ENCODE measurements at places on chromosomes 5 and 9.

- no peak for DNase-seq
Measured at GRCh38 chr5:64767959-64768357, 533 bp downstream of the SREK1IP1 start.

DNA sequence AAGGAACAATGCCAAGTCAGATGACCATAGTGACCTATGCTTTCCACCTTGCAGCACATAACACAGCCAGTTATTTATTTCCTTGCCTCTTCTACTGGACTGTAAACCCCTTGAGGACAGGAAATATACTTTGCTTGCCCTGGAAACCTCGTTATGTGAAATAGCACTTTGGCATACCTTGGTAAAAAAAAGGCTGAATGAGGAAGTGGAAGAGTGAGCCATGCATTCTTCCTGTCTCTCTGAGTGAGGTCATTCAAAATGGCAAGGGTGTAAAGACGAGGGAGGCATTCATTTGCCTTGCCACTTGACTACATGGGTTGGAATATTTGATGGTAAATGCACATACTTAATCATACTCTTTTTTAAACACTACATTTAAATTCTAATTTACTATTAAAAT, 42.8 kb upstream of the SVEP1 start:
- DNase-seq: no peak

DNA sequence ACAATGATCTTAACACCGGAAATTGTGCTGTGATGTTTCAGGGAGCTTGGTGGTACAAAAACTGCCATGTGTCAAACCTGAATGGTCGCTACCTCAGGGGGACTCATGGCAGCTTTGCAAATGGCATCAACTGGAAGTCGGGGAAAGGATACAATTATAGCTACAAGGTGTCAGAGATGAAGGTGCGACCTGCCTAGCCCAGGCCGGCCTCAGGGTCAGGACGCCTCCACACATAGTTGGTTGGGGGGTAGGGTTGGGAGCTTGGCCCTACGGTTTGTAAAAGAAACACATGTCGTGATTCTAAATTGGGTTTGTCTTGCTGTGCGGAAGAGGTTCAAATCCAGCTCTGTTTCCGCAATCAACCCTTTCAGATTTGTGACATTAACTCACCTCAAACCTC, 6.6 kb downstream of the FCN2 start:
- DNase-seq: no peak

DNA sequence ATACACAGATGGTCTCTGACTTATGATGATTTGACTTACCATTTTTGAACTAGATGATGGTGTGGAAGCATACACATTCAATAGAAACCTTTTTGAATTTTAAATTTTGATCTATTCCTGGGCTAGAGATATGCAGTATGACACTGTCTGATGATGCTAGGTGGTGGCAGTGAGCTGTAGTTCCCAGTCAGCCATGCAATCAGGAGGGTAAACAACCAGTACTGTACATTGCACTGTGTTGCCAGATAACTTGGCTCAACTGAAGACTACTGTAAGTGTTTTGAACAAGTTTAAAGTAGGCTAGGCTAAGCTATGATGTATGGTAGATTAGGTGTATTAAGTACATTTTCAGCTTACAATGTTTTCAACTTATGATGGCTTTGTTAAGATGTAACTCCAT, 859.1 kb upstream of the ARRDC3 start:
- no peak for DNase-seq

GRCh38 chr9:137626464-137626863, 7.7 kb downstream of the EHMT1 start:
- DNase-seq: no peak

GRCh38 chr9:90778746-90779145, 22.9 kb upstream of the SYK start:
- DNase-seq: no peak

DNA sequence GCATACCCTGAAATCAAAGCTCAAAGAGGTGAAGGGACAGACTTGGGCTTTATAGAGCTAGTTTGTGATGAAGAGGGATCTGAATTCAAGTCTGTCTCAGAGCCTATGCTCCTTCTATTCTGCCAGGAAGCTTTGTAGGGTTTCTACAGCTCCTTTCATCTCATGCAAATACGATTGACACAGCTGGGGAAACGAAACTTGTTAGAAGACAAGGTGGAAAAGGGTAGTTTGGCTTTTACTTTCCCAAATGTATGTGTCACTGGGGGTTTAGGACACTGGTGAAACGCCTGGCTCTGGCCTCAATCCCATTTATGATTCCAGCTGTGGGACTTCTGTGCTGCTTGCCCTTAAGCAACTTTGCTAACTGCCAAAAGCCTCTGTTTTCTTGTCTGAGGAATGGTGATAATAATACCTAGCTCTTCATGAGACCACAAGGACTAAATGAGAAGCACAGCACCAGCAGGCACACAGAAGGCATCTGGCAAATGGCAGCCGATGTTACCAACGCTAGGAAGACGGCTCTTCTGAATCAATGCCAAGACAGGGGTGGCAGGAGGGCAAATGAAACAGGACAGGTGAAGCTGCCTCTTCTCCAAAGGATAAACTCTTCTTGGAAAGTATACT, 70.3 kb upstream of the EQTN start:
- DNase-seq: no peak

DNA sequence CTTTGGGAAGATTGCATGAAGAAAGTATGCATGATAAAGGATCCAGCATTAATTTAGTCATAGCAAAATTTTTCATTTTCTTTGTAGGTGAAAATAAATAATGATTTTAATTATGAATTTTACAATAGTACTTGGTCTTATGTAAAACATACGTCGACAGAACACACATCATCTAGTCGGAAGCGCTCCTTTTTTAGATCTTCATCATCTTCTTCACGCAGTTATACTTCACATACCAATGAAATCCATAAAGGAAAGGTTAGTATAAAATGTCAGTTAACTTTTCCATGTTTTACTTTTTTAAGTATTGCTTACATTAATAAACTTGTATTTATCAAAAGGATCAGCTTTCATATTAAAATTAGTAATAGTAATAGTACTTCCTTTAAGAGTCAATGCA, 35.8 kb downstream of the C7 start:
- DNase-seq: no peak

DNA sequence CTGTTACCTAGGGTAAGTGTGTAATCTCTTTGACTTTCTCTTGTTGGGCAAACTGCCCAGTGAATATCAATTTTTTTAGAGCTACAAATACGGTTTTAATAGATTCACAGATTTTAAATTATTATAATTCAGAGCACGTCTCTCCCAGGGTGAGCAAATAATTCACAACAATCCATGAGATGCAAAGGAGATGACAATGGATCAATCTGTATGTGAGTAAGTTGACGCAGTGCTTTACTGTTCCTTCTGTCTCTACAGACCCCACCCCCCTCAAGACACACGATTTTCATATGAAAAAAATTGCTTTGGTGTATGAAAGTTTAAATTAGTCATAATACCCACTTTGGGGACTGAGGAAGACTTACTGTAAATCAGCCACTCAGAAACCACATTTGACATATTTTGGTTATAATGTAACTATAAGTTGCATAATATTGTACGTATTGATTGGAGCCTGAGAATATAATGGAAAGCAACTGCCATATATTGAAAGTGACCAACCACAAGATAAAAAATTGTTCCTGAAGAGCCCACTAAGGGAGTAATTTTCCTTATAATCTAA, 201.7 kb downstream of the BNC2 start:
- DNase-seq: no peak

- DNase-seq: no peak
Measured at GRCh38 chr9:78030553-78031443, 813 bp downstream of the GNAQ start.

DNA sequence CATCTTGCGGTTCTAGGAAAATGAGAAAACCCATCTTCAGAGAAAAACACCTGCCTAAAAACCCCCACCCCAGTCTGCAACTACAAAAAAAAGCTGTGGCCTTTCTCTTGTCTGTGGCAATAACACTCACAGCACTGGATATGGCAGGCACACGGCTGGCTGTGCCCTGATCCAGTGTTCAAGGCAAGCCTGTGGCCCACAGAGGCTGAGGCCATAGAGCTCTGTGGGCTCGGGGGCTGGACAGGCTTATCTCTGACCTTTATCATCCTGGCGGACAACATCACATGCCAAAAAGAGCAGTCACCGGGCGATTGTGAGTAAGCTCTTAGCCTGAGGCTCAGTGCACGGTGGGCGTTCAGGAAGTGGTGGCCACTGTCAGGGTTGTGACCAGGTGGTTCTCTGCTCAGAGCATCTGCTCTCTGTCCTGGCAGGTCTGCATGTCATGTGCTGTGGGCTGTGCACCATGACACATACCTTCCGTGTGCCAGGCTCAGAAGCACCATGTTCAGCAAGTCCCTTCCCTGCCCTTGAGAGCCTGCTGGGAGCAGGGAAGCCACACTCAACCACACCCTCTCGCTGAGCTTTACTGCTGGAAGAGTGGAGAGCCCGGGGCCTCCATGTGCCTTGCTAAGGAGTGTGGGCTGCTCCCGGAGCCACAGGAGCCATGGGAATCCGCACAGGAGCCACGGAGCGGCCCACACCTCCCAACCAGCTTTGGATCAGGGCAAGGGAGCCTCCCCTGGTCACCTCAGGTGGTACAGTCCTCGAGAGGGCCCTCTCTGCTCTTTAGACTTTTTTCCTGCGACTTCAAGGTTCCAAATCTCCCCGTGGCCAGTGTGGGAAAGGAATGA, 34.6 kb upstream of the WDR38 start:
- peak; percentile 95 for DNase-seq

DNA sequence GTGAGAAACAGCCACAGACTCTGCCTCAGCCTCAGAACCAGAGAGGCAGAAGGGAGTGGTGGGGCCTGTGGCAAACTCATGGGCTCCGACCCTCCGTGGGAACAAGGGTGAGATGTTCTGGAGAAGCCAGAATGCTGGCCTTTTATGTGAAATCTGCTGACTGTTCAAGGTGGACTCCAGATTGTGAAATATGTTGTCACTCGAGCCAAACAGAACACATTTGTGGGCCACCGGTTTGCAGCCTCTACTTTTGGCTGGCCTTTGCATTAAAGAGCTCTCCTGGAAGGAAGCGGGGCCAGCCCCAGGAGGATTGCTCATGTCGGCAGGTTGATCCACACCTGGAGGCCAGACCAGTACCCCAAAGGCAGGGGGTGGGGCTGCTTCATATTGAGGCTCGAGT, 62.4 kb downstream of the ERGIC1 start:
- no peak for DNase-seq

DNA sequence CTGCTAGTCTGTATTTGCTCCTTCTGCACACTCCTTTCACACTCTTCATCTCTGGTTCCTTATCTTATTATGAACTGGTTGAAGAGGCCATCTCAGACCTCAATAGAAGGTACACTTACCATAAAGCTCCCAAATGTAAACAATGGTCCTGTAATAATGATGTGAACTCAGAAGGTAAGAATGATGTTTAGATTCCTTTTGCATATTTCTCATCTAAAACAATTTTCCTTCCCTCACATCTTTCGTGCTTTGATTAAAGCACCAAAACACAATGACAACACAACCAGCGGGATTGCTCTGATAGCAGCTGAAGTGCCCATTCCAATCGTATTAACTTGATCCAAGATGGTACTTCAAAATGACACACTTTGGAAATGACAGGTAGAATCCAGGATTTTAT, 34.3 kb downstream of the NFIB start:
- no peak for DNase-seq

GRCh38 chr5:10828241-10828640, 67.2 kb upstream of the DAP start:
- no peak for DNase-seq

- no peak for DNase-seq
Measured at GRCh38 chr9:9337129-9337528, 1275.7 kb downstream of the PTPRD start.

- DNase-seq: no peak
Measured at GRCh38 chr5:130526708-130527107, 622.4 kb downstream of the CHSY3 start.

DNA sequence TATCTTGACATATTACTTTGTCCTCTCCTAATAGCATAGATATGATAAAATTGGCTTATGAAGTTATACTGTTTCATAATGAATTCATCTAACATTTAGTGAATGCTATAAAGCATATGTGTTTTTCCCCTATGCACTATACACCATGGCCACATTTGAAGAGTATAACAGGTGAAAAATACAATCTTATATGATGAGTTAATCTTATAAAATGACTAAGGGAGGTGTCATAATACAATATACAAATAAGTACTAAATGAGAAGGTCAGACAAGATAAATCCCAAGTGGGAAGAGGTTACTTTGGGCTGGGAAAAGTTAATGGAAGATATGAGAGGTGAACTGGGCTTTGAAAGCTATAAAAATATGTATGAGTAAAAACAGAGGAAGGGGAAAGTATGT, 174.4 kb downstream of the PCSK1 start:
- no peak for DNase-seq

DNA sequence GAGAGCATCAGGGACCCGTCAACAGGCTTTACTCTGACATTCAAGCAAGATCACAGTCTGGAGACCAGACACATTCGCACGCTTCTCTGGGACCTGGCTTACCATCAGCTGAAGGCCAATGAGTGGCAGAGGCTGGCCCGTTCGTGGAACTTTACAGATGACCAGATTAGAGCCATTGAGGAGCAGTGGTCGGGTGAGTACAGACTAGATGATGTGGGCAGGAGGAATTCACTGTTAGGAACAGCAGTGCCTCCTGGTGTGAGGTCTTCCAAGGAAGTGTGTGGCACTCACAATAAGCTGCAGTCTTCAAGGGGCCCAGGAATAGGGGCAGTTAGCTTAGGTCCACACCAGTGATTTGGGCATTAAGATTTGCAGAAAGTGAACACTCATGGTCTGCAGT, 50.4 kb downstream of the POC5 start:
- no peak for DNase-seq

DNA sequence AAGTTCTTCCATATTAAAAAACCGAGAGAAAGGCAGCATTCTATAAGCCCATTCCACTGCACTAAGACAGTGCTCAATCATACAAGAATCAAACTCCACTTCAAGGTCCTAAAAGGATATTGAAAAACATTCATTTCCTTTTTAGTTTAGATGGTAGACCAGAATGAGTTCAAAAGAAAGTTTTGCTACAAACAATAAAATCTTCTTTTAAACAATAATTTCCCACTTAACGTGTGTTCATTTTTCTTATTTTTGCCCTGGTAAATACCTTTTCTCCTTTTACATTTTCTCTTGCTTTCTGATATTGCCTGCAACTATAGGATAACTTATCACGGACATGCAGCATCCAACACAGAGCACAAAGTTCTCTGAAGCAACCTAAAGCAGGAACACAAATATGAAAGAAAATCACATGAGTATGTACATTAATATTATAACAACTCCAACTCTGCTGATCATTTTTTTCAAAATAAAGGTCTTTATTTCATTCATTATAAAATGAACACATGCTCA, 61.7 kb downstream of the CPLANE1 start:
- no peak for DNase-seq

DNA sequence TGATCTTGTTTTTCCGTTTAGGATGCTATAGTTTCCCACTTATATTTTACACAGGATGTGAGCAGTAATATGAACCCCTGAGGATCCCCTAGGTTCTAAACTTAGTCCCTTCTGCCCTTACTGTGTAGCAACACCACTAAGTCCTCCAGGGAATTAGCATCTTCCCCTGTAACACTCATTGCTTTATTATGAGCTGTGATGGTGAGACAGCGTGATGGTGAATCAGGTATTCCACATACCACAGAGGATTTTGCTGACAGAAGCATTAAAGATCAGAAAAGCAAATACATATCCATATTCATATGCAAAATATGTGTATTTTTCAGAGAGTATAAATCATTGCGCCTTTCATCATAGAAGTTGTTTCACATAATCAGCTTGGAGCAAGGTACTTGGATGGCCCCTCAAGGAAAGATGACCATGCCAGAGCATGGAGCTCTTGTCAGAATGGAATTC, 317.0 kb downstream of the ICE1 start:
- DNase-seq: no peak

- DNase-seq: no peak
Measured at GRCh38 chr9:76417394-76417793, 23.2 kb upstream of the RFK start.

GRCh38 chr5:177494346-177495195, 2.8 kb downstream of the PDLIM7 start:
- peak; percentile 97 for DNase-seq
